Heart right ventricle (tissue), 16 donors: ENCODE measurements at places on chromosomes 11 and 22. TPM values are rescaled to one million over a fixed set of nuclear protein-coding genes. Genes with fewer than 3 reads are reported as not detected.

Gene SAA2
- polyA plus RNA-seq = not detected

Gene MRGPRX3
- not detected for polyA plus RNA-seq

Gene LGALS12
- polyA plus RNA-seq = 5.3 TPM

Gene SMTNL1
- polyA plus RNA-seq = not detected

Gene MACROD1
- polyA plus RNA-seq = 77.6 TPM

Gene SLC22A9
- polyA plus RNA-seq = not detected

Gene VWCE
- polyA plus RNA-seq = 1.2 TPM

Gene TMEM45B
- not detected for polyA plus RNA-seq

Gene NTM
- 2.6 TPM for polyA plus RNA-seq

Gene MUC2
- not detected for polyA plus RNA-seq

Gene TMEM191B
- polyA plus RNA-seq = not detected

Gene BDNF
- 1.4 TPM for polyA plus RNA-seq

Gene HIPK3
- polyA plus RNA-seq = 15.9 TPM

Gene AIFM3
- 1.5 TPM for polyA plus RNA-seq

Gene HTR3B
- not detected for polyA plus RNA-seq

Gene SRRD
- 11.9 TPM for polyA plus RNA-seq

Gene IGSF22
- polyA plus RNA-seq = 0.44 TPM

Gene GUCY1A2
- 2.3 TPM for polyA plus RNA-seq

Gene DNAJB7
- not detected for polyA plus RNA-seq

Gene TSSK2
- polyA plus RNA-seq = 0.37 TPM

Gene C11orf24
- 62.2 TPM for polyA plus RNA-seq

Gene FXYD2
- 1.9 TPM for polyA plus RNA-seq

Gene RAB3IL1
- 8.2 TPM for polyA plus RNA-seq

Gene VSTM5
- polyA plus RNA-seq = not detected

Gene KRTAP5-2
- 0.04 TPM for polyA plus RNA-seq

Gene MS4A15
- polyA plus RNA-seq = not detected

Gene TMEM123
- polyA plus RNA-seq = 25.3 TPM

Gene P2RX6
- polyA plus RNA-seq = 0.80 TPM

Gene TIMM10
- polyA plus RNA-seq = 163 TPM

Gene TNKS1BP1
- 118 TPM for polyA plus RNA-seq

Gene SLCO2B1
- 5.2 TPM for polyA plus RNA-seq

Gene PLEKHB1
- polyA plus RNA-seq = 0.71 TPM

Gene NDUFC2
- polyA plus RNA-seq = 69.7 TPM

Gene LMNTD2
- 1.4 TPM for polyA plus RNA-seq

Gene MS4A12
- not detected for polyA plus RNA-seq

Gene ZNF214
- polyA plus RNA-seq = 0.22 TPM

Gene OR2AG2
- not detected for polyA plus RNA-seq

Gene RIMBP3B
- not detected for polyA plus RNA-seq

Gene FOLR2
- 6.8 TPM for polyA plus RNA-seq

Gene HSPB2
- 136 TPM for polyA plus RNA-seq

Gene OR5A1
- not detected for polyA plus RNA-seq

Gene SLC22A8
- polyA plus RNA-seq = not detected

Gene TRPT1
- 87.2 TPM for polyA plus RNA-seq

Gene SESN3
- 0.65 TPM for polyA plus RNA-seq

Gene RFPL3
- polyA plus RNA-seq = not detected

Gene ADM
- polyA plus RNA-seq = 57.1 TPM

Gene OR52H1
- polyA plus RNA-seq = not detected

Gene PTPRJ
- polyA plus RNA-seq = 0.78 TPM
